ENCODE measurements at places on chromosomes 1 and 21. TPM values are rescaled to one million over a fixed set of nuclear protein-coding genes. Genes with fewer than 3 reads are reported as not detected.

Gene GJB4
- not detected for total RNA-seq

Gene OR2L13
- total RNA-seq, result not detected

Gene IL10
- total RNA-seq, result 2.7 TPM

GRCh38 chr1:54839824-54840223 is 38.7 kb upstream of the TTC22 start:
- H3K4me1 ChIP-seq, result no peaks in the 10 kb centered on the region
- no peak for DNase-seq
- H3K27me3 ChIP-seq, result no peaks in the 10 kb centered on the region
- H3K36me3 ChIP-seq, result no peaks in the 10 kb centered on the region

DNA sequence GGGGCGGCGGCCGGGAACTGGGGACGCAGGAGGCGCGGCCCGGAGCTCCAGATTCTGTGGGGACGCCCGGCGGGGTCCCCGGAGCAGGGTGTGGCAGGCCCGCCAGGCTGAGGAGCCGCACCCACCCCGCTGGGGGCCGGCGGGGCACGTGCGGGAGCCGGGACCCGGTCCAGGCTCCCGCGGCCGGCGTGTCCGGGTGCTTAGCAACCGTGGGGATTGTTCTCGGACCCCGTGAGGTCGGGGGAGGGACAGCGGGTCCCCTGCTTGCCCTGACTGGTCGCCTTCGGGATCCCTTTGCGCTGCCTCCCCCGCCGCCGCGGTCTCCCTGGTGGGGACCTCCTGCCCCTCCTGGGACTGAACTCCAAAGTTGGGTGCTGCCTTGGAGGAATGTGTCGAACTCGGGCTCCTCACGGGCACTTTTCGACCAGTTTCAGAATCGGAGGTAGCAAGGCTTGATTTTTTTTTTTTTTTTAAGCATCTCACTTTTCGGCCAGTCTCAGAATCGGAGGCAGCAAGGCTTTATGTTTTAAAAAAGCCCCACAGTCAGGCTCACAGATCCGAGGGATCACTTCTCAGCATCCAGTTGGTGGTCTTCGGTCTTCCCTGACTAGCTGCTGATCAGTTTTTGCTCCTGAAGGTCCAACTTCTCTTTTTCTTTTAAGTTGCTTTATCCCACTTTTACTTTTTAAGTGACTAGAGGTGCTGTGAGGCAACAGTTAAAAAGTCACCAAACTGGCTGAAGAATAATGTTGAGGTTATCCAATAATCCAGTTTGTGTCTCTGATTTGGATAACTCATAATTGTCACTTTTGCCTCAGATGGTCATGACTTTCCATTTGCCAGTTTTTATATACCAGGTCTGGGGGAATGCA is 648 bp downstream of the FAM76A start:
- peak overlapping the region; percentile 61 for H3K4me3 ChIP-seq
- peak; percentile 87 for DNase-seq
- no peaks in the 10 kb centered on the region for H3K36me3 ChIP-seq

DNA sequence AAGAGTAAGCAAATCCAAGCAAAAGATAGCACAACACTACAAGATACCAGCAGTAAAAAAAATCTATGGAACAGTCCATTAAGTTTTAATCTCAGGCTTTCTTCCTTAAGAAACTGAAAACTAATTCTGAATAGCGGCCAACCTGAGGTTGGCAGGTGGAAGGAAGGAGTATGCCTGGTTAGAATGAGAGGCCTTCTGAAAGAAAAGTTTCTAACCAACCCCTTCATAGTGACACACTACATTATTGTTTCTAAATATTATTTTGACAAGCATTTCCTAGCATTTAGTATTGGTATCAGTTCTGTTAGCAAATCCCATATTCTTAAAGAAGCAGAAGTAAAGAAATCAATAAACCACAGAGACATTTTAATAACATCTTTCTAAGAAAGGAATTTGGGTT is 205.7 kb upstream of the PTBP2 start:
- H3K27ac ChIP-seq, result no peak overlapping the region
- peaks cover 4% of the 10 kb centered on the region for H3K4me1 ChIP-seq
- no peaks in the 10 kb centered on the region for H3K36me3 ChIP-seq
- no peaks in the 10 kb centered on the region for H3K27me3 ChIP-seq
- H3K4me3 ChIP-seq, result no peak overlapping the region

- no peak overlapping the region for H3K27ac ChIP-seq
- H3K4me3 ChIP-seq, result no peak overlapping the region
- H3K27me3 ChIP-seq, result no peaks in the 10 kb centered on the region
- no peak for DNase-seq
- no peaks in the 10 kb centered on the region for H3K4me1 ChIP-seq
These were observed 22.8 kb downstream of the CDC7 start for GRCh38 chr1:91523482-91523881.

Data from aorta (tissue), 5 donors.